Activated gamma-delta T cell (primary cell): ENCODE measurements at places on chromosomes 11 and 22.

GRCh38 chr11:47617417-47617809 lies 23.2 kb upstream of the C1QTNF4 start:
- no peak for DNase-seq

- no peak for DNase-seq
Observed at GRCh38 chr11:124538019-124538418, 5.4 kb downstream of the OR8B12 start.

GRCh38 chr11:108466405-108466804 lies 924 bp downstream of the C11orf65 start:
- no peak for DNase-seq

GRCh38 chr11:111719379-111719778 lies 46.8 kb downstream of the PPP2R1B start:
- DNase-seq, result no peak

GRCh38 chr22:41991111-41991510 lies 7.5 kb upstream of the WBP2NL start:
- no peak for DNase-seq

DNA sequence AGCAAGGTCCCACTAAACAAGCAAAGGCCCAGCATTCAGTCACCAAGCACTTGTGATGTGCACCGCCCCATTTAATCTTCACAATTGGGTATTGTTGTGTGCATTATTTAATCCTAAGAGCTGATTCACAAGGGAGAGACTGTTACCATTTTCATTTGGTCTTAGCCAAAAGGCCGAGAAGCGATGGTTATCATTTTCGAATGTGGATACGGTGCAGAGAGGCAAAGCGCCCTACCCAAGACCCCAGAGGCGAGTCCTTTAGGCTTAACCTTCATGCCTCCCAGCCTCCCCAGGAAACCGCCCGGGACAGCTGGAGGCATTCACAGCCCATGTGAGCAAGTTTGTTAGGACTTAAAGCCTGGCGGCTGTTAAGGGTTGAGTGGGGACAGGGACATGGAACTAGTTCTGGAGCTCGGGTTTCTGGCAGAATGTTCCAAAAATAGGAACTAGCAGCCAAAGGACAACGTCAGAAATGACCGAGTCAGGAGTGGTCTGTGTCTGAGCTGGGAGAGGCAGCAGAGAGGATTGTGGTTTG lies 13.0 kb upstream of the UPK3A start:
- no peak for DNase-seq

GRCh38 chr11:33044285-33044756 lies 4.9 kb downstream of the TCP11L1 start:
- DNase-seq, result no peak

DNA sequence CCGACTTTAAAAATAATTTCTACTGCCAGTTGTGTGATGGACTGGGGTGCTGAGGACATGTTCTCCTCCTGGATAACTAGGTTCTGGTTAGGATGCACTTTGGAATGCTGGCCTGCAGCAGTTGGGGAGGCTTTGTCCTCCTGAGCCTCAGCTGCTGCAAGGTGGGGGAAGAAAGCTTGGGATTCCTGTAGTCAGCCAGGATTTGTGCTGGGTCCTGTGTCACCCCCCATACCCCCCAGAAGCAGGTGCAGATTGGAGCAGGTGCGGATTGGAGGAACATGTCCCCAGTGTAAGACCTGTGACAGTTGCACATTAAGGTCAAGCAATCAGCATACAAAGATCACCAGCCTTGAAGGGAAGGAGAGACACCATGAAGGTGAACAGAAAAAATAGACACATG lies 51.1 kb downstream of the MED15 start:
- no peak for DNase-seq

- DNase-seq, result no peak
Observed at GRCh38 chr11:126307706-126308105, 3.8 kb downstream of the DCPS start.

DNA sequence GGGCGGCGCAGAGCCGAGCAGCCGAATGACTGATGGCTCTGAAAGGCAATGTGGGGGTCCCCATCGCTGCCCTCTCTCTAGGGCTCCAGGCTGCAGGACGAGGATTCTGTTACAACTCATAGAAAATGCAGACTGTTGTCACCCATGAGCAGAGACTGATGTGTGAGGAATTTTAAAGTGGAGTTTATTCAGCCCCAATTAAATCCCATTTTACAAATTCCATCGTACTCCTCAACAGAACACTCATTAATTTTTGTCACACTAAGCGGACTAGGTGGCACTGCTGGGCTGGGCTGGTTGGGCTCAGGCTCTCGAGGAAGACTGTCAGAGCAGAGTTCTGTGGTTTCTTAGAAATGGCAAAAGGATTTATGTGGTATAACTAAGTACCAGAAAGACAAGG lies 102.6 kb upstream of the SPON1 start:
- DNase-seq, result no peak

DNA sequence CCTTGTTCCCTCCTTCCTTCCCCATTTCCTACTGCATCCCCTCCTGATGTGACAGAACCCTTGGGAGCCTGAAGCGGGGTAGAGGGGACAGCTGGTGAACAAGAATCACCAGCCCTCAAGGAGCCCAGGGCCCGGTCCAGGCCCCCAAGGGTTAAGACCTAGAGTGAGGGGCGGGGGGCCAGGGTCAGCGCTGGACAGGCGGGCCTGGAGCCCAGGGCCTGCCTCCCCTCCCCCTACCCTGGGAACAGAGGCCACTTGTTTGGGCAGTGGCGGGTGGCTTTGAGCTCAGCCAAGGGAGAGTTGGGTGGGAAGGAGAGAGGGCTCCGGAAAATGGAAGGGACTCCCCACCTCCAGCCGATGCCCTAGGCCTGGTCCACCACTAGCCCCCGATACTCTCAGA lies 2.1 kb downstream of the ARAP1 start:
- no peak for DNase-seq
